ENCODE measurements at places on chromosomes 1 and 21.

- no peak for DNase-seq
These were observed 3.1 kb downstream of the BTG2 start for GRCh38 chr1:203308328-203308922.

- DNase-seq = peak; percentile 87
These were observed 5.1 kb upstream of the VWA1 start for GRCh38 chr1:1430114-1430982.

DNA sequence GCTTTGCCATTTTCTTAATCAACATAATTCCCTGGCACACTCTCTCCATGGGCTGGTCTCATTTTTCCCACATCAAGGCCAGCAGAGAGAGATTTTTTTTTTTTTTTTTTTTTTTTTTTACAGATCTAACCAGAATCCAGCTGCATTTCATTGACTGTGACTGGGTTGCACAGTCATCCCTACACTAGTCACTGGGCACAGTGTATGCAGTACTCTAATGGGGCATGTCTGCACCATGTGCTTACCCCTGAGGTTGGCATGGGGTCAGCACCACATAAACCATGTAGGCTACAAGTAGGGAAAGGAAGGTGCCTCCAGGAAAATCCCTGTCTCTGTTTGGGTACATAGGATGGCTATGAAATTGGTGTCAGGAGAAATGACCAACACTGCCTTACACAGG, 64.1 kb upstream of the LRP8 start:
- no peak for DNase-seq

DNA sequence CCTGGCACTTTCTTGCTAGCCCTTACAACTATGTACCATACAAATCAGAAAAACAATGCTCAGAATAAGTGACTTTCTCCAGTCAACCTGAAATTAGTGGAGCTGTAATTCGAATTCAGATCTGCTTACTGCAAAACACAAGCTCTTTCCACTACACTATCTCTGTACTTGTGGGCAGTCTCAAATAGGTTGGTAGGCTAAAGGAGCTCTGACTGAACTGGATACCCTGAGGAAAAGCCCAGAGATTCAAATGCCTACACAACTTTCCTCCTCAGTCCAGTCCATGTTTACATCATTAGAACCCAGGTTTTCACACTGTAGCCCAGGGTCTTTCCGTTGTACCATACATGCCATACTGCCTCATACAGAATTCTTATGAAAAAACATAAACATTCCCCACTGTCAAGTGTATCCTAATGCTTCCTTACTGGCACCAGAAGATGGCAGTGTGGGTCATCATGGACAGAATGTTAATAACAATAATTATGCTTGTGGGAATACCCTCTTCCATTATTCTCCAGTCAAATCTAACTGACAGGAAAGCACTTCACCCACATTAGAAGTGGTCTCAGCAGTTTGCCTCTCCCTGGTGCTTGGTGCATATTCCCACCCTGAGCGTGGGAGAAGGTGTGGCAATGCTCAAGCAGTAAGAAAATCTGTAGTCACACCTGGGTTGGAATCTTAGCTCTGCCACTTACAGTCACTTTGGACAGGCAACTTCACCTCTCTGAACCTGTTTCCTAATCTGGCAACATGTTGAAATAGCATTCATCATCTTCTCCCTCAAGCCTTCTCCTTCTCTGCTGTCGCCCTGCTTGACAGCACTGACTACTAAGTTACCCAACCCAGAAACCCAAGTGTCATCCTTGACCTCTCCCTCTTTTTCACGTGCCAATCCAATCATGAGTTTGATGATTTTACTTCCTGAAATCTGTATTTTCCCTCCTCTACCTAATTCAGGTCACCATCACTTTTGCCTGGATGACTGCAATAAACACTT, 14.4 kb upstream of the ZFYVE9 start:
- no peak for DNase-seq

DNA sequence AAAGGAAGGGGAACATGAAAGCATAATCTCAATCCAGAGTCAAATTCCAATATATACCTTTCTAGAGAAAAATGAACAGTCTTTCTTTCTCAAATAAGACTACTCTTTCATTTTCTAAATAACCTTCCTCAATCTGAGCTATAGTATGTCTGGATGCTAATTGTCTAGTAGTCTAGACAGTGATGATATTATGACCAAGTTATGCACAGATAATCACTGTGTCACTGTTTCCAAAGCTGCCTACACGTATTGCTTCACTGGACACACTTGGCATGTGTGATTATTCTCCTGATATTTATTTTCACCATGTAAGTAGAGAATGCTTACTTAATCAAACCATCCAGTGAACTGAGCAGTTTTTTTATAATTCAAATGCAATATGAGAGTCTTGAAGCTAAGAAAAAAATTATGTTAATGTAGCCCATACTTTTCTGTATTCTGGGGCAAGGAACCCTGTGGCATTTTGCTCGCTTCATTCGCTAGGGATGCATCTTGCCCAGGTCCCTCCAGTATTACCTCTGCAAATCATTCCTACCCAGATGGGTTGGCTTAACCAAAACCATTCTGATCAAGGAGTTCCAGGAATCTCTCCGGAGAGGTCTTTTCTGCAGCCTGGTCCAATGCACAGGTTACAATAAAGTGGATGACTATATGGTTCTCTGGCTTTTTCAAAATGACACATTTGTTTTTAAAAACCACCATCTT, 303.1 kb upstream of the RUNX1 start:
- DNase-seq = no peak

- peak; percentile 37 for DNase-seq
These were observed 34.6 kb downstream of the DNTTIP2 start for GRCh38 chr1:93844262-93845045.

DNA sequence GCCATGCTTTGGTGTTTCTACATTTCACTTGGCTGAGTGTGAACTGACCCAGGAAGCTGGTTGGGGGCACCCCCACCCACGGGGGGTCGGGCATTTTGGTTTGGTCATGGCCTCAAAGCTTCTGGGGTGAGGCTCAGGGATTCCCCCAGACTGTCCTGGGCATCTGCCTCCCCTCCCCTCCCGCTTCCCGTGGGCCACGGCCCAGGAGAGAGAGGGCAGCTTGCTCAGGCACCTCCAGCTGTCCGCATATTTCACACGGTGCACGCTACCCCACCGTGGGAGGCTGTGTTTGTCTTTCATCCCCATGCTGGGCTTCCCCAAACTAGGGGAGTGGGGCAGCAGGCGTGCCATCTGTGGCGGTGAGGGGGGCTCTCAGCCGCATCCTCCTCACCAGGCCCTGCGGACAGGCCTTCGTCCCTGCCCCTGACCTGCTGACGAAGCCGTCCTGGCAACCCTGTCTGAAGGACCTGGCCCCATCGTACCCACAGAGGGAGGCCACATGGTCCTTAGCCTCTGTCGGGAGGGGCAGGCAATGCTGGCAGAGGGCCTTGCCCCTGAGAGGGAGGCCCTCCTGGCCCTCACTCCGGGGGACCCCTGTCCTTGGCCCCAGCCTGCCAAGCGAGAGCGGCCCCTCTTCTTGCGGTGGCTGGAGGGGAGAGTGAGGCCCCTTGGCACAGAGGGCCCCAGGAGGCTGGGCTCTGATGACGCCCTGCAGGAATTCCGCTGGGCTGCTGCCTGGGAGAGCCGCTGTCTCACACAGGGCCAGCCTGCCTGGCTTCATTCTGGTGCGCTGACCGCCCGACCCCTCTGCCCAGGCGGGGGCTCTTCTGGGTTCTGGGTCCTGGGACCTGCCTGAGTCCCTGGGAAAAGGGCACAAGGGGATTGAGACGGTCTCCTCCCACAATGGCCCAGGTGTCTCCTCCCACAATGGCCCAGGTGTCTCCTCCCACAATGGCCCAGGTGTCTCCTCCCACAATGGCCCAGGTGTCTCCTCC, 22.1 kb downstream of the TP73 start:
- DNase-seq = peak; percentile 38

DNA sequence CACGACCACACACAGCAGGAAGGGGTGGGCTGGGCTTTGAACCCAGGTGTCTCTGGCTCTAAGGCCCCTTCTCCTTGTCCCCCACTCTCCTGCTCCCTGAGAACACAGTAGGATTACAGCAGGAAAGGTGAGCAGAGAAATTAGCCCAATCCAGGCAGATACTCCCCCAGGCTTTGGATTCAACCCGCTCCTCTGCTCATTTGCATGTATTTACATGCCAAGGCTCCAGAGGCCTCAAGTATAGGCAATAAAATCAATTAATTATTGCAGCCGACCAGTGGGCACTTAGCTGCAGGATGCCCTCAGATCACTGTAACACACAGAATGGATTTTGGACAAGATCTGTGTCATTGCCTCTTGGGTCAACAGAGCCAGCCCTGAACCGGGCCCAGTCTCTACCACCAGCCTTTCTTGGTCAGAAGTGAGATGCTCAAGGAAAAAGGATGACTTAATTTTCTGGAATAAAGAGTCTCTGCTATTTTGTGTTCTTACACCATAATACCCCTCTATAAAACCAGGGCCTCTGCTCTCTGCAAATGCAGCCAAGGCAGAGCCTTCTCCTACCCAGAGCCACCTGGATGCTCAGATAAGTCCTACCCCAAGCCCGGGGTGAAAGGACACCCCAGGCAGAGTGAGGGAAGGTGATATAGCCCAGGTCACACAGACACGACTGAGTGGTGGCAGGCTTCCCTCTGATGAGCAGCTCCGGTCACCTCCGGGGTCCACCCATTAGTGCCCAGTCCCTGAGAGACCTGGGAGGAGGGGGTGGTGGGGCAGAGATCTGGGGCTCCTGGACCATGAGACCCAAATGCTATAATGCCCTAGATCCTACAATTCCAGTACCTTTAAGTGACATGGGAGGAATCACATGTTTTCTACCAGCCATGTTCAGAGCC, 28.9 kb downstream of the MATN1 start:
- no peak for DNase-seq

DNA sequence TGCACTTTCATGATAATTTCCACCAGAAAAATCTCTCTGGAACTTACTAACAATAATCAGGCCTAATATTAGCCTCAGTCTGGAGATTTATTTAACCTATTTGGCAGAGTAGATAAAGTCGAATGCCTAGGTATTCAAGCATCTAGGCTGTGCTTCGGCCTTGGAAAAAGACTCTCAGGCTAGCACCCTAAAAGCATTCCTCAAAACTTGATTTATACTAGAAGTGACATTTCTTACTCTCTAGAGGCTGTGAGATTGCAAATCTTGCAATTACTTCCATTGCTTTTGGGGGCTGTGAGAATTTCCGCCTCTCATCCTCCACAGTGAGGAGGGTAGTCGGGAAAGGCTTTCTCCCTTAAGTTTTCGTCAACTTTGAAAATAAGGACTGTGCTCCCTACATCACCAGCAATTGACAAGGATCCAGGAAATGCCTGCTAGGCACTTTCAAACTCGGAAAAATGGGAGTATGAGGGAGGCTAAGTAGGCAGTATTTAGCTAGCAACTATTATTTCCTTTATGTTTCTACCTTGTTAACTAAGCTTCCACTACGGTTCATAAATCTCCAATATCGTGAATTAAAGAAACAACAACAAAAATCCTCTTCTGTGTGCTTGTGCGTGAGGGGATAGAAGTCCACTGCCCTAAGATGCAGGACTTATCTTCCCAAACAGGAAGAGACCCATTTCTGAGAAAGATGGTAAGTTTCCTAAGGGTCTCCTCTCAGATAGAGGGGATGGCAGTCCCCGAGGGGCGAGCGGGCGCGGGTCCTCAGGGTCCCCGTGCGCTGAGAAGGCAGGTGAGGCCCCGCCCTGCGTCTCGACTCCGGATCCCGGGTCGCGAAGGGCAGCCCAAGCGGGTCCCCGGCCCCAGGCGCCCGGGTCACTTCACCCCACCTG, 1.1 kb upstream of the LMO4 start:
- no peak for DNase-seq

GRCh38 chr1:63818567-63819325, 44.9 kb downstream of the ROR1 start:
- DNase-seq = no peak

DNA sequence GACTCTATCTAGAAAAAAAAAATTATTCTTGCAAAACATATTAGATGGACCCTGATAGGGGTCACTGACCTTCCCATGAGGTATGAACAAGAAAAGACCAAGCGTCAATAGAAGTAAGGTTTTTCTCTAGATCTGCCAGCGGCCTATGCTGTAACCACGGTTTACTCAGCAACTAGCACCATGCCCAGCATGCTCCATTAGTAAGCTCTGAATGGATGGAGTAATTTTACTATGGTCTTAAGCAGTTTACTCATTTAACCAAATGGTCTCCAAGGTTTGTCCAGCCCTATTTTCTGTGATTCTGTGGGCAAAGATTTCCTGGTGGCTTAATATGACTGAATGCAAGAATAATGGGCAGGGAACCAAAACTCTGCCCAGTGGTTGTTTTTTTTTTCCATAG, 113.9 kb downstream of the ADSS2 start:
- DNase-seq = no peak

- DNase-seq = no peak
These were observed 10.4 kb upstream of the TLR5 start for GRCh38 chr1:223153177-223154119.

- DNase-seq = peak; percentile 75
These were observed 33.0 kb upstream of the ADARB1 start for GRCh38 chr21:45041351-45041805.

GRCh38 chr1:220691053-220691684, 1.0 kb downstream of the C1orf115 start:
- DNase-seq = no peak

DNA sequence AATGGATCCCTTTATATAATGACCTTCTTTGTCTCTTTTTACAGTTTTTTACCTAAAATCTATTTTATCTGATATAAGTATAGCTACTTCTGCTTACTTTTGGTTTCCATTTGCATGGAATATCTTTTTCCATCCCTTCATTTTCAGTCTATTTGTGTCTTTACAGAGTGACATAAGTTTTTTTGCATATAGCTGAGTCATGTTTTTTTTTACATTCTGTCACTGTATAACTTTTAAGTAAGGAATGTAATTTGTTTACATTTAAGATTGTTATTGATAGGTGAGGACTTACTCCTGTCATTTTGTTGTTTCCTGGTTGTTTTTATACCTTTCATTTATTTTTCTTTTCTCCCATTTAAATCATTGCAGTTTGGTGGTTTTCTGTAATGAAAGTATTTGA, 402.7 kb upstream of the ADGRL2 start:
- DNase-seq = no peak

DNA sequence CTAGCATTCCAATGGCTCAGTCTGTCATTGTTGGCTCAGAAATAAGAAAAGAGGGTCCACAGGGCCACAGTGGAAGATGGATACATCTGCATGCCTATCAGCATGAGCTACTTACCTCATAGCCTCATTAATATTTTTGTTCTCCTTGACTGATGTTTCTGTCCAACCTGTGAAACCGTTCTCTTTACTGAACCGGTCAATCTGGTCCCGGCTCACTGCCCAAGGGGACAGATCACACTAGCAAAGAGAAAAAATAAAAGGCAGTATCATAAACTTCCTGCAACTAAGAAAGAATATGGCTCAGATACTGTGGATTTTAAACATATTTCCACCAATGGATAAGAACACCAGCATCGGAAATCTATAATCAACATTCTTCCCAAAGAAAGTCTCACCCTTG, 4.7 kb downstream of the RAB29 start:
- DNase-seq = no peak

DNA sequence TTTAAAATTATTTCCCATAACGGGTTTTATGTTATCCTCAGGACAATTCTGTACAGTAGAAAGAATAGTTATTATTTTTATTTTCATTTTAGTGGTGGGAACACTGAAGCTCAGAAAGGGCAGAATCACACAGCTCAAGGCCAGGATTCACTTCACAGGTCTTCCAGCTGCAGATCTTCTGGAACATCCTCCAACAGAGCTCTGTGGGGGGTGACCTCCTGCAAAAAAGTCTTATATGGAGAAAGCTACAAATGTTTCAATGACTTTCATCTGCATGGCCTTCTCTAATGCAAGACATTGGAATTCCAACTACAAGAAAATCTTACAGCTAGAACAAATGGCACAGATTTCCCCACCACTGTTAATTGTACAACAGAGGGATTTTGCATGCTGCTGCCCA, 64.2 kb downstream of the SEC16B start:
- DNase-seq = no peak
